Activated T-helper 17 cell treated with anti-CD3 and anti-CD28 coated beads, Interleukin-2, amount 50 U/mL, for 72 hours (primary cell): ENCODE measurements at places on chromosomes 11 and 22.

- peaks cover 12% of the 10 kb centered on the region for H3K4me1 ChIP-seq
- no peaks in the 10 kb centered on the region for H3K36me3 ChIP-seq
- peak overlapping the region; percentile 74 for H3K4me3 ChIP-seq
- ATAC-seq: peak; percentile 44
- H3K27me3 ChIP-seq: no peaks in the 10 kb centered on the region
- peak overlapping the region; percentile 74 for H3K27ac ChIP-seq
Measured at GRCh38 chr22:44181912-44182587, 1.3 kb downstream of the PARVG start.

- H3K4me3 ChIP-seq: no peak overlapping the region
- no peaks in the 10 kb centered on the region for H3K36me3 ChIP-seq
- H3K27ac ChIP-seq: no peak overlapping the region
- H3K27me3 ChIP-seq: no peaks in the 10 kb centered on the region
- H3K4me1 ChIP-seq: no peaks in the 10 kb centered on the region
Measured at GRCh38 chr11:28826807-28827206, 718.6 kb downstream of the METTL15 start.

- no peaks in the 10 kb centered on the region for H3K4me1 ChIP-seq
- no peak overlapping the region for H3K4me3 ChIP-seq
- H3K36me3 ChIP-seq: no peaks in the 10 kb centered on the region
- no peaks in the 10 kb centered on the region for H3K27me3 ChIP-seq
Measured at GRCh38 chr11:84780689-84781293, 846.4 kb downstream of the DLG2 start.

DNA sequence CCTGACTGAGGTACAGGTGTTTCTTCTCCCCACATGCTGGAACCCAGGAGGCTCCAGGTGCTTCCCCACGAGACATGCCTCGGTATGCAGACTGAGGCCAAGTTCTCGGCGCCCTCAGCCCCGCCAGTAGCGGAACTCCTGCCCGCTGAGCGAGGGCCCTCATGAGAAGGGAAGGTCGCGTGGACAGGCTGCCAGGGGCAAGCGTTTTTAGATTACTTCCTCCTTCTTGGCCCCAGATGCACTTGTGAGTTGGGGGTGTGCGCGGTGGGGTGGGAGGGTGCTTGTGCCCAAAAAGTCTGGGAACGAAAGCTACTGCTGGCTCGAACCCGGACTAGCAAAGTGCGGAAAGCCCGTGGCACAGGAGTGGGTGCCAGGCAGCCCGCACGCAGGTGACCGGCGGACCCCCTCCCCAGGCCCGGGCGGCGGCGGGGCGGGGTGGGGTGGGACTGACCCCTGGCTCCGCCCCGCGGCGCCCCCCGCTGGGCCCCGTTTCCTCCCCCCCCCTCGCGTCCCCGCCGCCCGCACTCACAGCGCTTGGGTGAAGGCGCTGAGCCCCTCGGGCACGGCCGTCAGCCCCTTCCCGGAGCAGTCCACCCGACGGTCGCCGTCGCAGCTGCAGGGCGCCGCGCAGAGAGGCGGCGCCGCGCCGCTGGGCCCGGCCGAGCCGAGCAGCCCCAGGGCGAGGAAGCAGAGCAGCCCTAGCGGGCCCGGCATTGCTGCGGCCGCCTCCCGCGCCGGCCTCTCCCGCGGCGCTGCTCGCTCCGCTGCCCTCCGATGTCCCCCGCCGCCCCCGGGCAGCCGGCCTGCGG is 797 bp downstream of the LGR4 start:
- no peaks in the 10 kb centered on the region for H3K36me3 ChIP-seq
- H3K4me3 ChIP-seq: peak overlapping the region; percentile 61
- peaks cover 5% of the 10 kb centered on the region for H3K4me1 ChIP-seq
- ATAC-seq: peak; percentile 70
- no peak overlapping the region for H3K27ac ChIP-seq
- H3K27me3 ChIP-seq: peaks cover 10% of the 10 kb centered on the region

- no peak for ATAC-seq
- no peaks in the 10 kb centered on the region for H3K4me1 ChIP-seq
- no peaks in the 10 kb centered on the region for H3K36me3 ChIP-seq
- H3K27me3 ChIP-seq: peaks cover 11% of the 10 kb centered on the region
- H3K4me3 ChIP-seq: no peak overlapping the region
- no peak overlapping the region for H3K27ac ChIP-seq
Measured at GRCh38 chr11:118973985-118974384, 2.4 kb downstream of the FOXR1 start.

GRCh38 chr22:41446057-41446501 is 522 bp downstream of the TOB2 start:
- ATAC-seq: no peak
- peaks cover 11% of the 10 kb centered on the region for H3K4me1 ChIP-seq
- H3K27ac ChIP-seq: peak overlapping the region; percentile 86
- H3K27me3 ChIP-seq: no peaks in the 10 kb centered on the region

DNA sequence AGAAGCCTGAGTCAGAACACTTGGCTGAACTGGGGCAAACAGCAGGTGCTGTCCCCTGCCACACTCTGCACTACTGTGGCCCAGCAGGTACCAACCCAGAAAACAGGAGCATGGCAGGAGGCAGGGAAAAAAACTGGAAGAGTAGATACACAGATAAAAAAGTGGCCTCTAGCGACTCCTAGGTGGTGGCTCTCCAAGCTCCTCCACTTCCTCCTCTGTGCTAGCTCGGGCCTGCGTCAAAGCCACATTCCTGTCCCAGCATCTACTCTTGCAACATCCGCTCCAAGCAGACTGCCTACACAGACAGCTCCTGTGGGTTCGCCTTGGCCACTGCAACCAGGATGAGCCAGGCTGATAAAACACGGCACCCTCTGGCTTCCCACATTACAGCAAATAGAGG is 6.9 kb downstream of the OR8B12 start:
- H3K27me3 ChIP-seq: peaks cover 38% of the 10 kb centered on the region
- no peaks in the 10 kb centered on the region for H3K36me3 ChIP-seq
- no peaks in the 10 kb centered on the region for H3K4me1 ChIP-seq
- no peak for ATAC-seq
- H3K27ac ChIP-seq: no peak overlapping the region

- H3K36me3 ChIP-seq: peaks cover 18% of the 10 kb centered on the region
- H3K27ac ChIP-seq: no peak overlapping the region
- peaks cover 10% of the 10 kb centered on the region for H3K4me1 ChIP-seq
Measured at GRCh38 chr11:59770869-59771268, 15.7 kb downstream of the STX3 start.

- no peaks in the 10 kb centered on the region for H3K36me3 ChIP-seq
- ATAC-seq: no peak
- H3K4me1 ChIP-seq: peaks cover 23% of the 10 kb centered on the region
- no peaks in the 10 kb centered on the region for H3K27me3 ChIP-seq
- no peak overlapping the region for H3K4me3 ChIP-seq
Measured at GRCh38 chr11:76591416-76591815, 79.1 kb downstream of the LRRC32 start.

DNA sequence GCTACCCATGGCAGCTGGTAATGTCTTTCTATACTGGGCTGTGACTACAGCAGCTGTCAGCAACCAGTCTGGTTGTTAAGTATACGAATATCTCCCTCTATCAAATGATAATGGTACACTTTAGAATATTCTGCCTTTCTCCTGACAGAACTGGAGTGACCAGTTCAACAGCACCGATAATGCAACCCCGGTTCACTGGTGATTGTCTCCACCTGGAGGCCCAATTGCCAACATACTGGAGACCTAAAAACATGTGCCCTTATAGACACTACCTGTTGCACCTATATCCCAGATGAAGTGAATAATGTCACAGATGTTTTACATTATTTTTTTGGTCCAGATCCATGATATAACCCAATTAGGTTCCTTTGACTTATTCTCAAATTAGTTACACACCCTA is 21.1 kb downstream of the OR5P2 start:
- no peak overlapping the region for H3K4me3 ChIP-seq
- H3K36me3 ChIP-seq: no peaks in the 10 kb centered on the region
- no peak overlapping the region for H3K27ac ChIP-seq
- H3K27me3 ChIP-seq: peaks cover 9% of the 10 kb centered on the region
- no peak for ATAC-seq

DNA sequence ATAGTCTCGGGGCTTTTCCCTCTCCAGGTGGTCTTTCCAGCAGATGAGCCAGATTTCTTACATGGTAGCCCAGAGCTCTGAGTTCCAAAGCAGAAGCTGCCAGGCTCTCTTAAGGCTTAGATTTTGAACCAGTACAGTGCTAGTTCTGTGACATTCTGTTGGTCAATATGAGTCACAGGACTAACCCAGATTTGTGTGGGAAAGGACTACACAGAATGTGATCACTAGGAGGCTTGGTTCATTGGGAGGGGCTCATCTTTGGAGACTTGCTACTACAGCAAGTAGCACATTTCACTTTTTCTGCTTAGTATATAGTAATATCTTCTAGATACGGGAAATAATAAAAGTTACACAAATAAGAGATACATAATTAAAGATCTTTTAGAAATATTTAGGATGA is 24.1 kb downstream of the RNF214 start:
- no peak overlapping the region for H3K4me3 ChIP-seq
- H3K36me3 ChIP-seq: peaks cover 50% of the 10 kb centered on the region
- H3K4me1 ChIP-seq: peaks cover 9% of the 10 kb centered on the region
- no peaks in the 10 kb centered on the region for H3K27me3 ChIP-seq

DNA sequence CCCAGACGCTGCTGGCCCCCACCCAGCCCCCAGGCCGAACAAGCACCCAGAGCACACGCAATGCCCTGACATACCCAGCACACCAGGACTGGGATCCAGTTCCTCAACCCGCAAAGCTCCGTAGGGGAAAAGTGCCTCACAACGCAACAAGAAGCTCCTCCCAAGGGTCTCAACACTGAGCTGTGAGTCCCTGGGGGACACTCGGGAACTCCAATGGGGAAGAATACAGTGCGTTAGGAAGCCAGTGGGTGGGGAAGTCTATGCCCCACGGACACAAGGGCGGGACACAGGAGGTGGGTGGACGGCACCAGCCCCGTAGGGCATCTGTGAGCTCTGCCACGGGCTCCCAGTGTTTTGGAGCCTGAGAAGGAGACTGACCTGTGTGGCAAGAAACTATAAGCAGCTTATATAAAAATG is 1.6 kb downstream of the DEAF1 start:
- H3K4me3 ChIP-seq: peak overlapping the region; percentile 89
- H3K4me1 ChIP-seq: peaks cover 26% of the 10 kb centered on the region
- peaks cover 39% of the 10 kb centered on the region for H3K36me3 ChIP-seq
- no peak for ATAC-seq
- peak overlapping the region; percentile 92 for H3K27ac ChIP-seq
- no peaks in the 10 kb centered on the region for H3K27me3 ChIP-seq

- H3K27me3 ChIP-seq: no peaks in the 10 kb centered on the region
Measured at GRCh38 chr11:23403210-23404185, 543.2 kb upstream of the CCDC179 start.

DNA sequence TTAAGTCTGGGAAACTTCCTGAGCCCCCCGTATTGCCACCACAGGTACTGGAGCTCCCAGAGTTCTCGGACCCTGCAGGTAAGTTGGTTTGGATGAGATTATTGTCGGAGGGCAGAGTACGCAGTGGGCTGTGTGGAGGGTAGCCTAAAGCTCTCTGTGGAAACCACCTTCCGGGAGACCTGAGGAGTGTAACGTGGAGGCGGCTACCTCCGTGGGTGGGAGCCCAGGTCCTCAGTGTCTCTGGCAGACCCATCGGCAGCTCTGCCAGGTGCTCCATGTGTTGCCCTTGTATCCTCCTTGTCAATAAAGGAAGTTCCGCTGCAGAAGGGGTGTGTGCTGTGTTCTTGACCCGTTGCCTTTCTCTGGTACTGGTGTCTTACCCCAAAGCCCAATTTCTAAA is 61.4 kb downstream of the SYT13 start:
- H3K4me3 ChIP-seq: no peak overlapping the region
- no peak for ATAC-seq
- no peaks in the 10 kb centered on the region for H3K27me3 ChIP-seq
- peaks cover 4% of the 10 kb centered on the region for H3K36me3 ChIP-seq

GRCh38 chr11:129705933-129706332 is 109.7 kb upstream of the TMEM45B start:
- no peaks in the 10 kb centered on the region for H3K27me3 ChIP-seq
- no peak overlapping the region for H3K27ac ChIP-seq
- no peaks in the 10 kb centered on the region for H3K36me3 ChIP-seq
- H3K4me1 ChIP-seq: no peaks in the 10 kb centered on the region
- H3K4me3 ChIP-seq: no peak overlapping the region
- no peak for ATAC-seq

- H3K4me3 ChIP-seq: peak overlapping the region; percentile 40
- H3K27me3 ChIP-seq: no peaks in the 10 kb centered on the region
- H3K36me3 ChIP-seq: no peaks in the 10 kb centered on the region
- H3K27ac ChIP-seq: peak overlapping the region; percentile 74
- no peak for ATAC-seq
- peaks cover 67% of the 10 kb centered on the region for H3K4me1 ChIP-seq
Measured at GRCh38 chr11:3879967-3880542, 24.6 kb downstream of the STIM1 start.

GRCh38 chr11:129247135-129247534 is 55.0 kb upstream of the ARHGAP32 start:
- no peak overlapping the region for H3K4me3 ChIP-seq
- H3K27ac ChIP-seq: no peak overlapping the region
- no peaks in the 10 kb centered on the region for H3K4me1 ChIP-seq
- no peaks in the 10 kb centered on the region for H3K36me3 ChIP-seq
- no peak for ATAC-seq
- peaks cover 4% of the 10 kb centered on the region for H3K27me3 ChIP-seq

DNA sequence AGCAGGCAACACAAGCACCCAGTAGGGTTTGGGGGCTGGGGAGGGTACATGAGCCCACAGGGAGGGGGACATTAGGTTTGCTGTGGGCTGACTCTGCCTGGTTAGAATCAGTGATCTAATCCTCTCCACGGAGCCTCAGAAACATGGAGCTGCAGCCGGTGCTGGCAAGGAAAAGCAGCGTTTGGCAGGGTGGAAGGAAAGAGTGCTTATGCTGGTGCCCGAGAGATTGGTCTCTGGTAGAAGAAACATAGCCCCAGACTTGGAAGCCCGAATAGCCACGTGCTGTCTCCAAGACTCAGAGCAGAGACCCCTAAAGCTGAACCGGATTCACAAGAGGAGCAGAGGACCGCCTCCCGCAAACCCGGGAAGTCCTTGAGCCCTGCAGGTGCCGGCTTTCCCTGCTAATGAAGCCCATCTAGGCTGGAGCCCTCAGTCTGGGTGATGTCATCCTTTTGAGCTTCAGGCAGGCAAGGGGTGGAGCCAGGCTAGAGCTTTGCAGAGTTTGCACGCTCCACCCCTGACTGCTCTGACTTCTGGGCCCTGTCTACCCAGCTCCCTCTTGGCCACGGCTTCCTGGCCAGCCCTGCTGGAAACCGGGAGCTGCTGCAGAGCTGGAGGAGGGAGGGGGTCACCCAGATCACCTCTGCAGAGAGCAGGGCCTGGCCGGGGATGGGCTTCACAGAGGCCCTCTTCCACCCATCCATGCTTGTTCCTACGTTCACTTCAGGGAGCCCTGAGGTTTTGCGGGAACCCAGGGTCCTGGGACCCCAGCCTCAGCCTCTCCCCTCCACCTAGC is 35.0 kb upstream of the JAM3 start:
- no peaks in the 10 kb centered on the region for H3K36me3 ChIP-seq
- peak; percentile 79 for ATAC-seq
- H3K27ac ChIP-seq: no peak overlapping the region
- peaks cover 4% of the 10 kb centered on the region for H3K27me3 ChIP-seq
- peak overlapping the region; percentile 41 for H3K4me3 ChIP-seq
